IPS DF 6.9 (cell line): ENCODE measurements at places on chromosomes 13 and 19.

DNA sequence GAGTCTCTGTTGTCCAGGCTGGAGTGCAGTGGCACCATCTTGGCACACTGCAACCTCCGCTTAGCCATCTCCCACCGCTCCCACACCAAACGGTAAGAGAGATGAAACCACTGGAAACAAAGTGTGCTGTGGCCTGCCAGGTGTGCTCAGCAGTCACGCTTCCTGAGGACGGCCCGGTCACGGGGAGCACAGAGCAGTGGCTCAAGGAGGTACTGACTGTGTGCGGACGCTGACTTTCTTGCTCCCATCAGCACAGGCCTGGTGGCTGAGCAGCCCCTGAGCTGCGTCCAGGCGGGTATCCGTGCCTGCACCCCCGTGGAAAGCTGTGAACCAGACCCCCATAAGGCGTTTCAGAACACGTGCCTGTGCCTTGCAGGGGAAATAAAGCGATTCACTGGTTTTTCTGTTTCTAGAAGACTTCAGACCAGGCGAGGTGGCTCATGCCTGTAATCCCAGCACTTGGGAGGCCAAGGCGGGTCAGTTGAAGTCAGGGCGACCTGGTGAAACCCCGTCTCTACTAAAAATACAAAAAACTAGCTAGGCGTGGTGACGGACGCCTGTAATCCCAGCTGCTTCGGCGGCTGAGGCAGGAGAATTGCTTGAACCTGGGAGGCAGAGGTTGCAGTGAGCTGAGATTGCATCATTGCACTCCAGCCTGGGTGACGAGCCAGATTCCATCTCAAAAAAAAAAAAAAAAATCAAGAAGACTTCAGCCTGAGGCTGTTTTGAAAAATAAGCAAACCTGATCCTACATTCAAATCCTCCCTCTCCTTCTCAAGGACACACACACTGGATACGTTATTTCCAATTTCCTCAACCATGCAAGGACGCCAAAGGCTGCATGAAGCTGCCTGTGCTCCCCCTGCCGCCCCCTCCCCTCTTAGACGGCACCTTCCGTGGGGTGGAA, 25.5 kb downstream of the ADPRHL1 start:
- no peak for DNase-seq

- no peak for DNase-seq
Observed at GRCh38 chr13:106115081-106115480, 420.4 kb downstream of the EFNB2 start.

GRCh38 chr13:109271555-109272541, 514.5 kb downstream of the IRS2 start:
- DNase-seq: no peak

- no peak for DNase-seq
Observed at GRCh38 chr13:36850790-36851438, 31.9 kb downstream of the RFXAP start.

DNA sequence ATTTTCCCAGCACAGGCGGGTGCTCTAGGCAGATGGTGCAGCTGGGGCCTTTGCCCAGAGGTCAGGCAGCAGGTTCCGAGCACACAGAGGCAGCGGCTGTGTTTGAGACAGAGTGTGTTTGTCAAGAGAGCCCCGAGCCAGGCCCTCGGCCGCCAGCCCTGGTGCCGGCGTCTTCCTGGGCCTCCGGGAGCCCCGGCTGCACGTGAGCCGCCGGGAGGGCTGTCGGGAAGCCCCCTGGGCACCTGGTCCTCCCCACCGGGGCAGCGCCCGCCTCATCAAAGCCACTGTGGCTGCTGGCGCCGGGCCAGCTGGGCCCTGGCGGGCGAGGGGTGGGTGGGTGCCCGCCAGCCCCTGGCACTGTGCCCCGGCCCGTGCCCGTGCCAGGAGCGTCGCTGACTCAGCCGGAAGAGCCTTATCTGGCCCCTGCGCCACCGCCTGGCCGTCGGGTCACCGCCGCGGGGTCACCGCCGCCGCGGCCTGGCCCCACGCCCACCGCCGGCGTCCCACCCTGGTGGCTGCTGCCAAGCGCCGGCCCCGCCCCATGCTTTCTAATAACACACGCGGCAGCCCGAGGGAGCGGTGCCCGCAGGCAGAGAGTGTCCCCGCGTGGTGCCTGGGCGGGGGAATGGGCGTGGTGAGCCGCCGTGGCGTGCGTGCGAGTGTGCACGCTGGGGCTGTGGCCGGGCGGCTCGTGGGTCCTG, 14.9 kb downstream of the ARID3A start:
- DNase-seq: no peak

GRCh38 chr13:52664272-52664671, 11.6 kb downstream of the SUGT1 start:
- no peak for DNase-seq
